CD4-positive, alpha-beta T cell treated with Interleukin-6 at 100 ng/mL for 8 hours (primary cell): ENCODE measurements at places on chromosomes 3 and 15.

- DNase-seq = no peak
Measured at GRCh38 chr3:105246536-105246935, 120.2 kb upstream of the ALCAM start.

DNA sequence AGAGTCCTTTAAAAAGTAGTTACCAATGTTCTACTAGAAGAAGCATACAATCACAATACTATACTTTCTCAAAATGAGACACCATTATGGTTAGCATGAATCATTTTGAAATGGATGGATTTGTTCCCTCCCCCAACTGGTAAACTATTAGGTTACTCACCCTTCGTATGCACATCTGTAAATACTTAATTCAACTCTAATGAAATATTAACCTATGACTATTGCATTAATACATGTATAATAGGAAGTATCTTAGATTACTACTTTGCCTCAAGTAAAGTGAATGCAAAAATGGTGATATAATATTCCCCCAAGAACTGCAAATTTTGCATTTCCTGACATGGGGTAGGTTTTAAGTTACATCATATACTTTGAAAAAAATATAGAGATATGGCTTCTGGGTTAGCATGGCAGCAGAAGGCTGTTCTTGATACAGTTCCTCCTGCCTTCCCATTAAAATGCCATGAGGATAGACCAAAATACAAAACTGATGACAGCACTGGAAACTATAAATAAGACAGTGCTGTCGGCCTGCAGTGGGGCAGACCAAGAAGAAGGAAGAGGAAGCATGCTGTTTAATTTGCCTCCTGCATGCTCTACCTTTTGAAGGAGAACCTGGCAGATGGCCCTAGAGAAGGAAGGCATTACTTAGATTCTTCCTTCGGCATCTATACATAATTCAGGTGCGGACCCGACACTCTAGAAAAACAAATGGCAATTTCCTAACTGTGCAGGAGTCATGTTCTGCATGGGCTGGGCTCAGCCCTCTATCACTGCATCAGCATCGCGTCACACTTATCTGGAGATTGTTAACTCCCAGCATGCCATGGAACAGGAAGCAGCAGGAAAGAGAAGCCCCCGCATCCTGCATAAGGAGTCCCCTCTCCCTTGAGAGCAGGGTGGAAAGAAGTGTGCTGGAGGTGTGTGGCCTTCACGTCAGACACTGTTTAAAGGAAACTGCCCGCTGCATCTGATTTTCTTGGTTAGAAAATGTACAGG is 41.8 kb upstream of the NEO1 start:
- no peak for DNase-seq

DNA sequence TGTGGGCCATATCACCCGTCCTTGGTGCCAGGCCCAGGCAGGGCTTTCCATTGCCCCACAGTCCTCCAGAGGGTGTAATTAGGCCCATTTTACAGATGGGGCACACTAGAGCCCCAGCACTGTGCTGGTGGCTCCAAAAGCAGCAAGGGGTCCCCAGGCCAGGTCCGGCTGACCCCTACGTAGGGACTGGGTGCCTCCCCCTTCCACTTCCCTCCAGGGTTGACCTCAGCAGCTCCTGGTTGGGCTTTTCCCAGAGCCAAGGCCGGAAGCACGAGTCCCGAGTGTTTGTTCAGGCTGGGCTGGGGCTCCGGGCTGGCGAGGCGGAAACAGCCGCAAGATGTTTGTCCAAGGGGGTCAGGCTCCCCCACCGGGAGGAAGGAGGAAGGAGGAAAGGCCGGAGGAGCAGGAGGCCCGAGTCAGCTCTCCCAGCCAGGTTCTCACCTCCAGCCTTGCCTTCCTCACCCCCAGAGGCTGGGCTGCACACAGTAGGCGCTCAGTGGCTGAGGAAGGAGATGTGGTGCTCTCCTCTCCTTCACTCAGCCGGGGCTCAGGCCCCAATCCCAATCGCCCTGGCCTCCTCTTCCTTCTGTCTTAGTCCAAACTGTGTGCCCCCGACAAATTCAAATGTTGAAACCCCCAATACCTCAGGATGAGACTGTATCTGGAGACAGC is 17.1 kb upstream of the PLXND1 start:
- no peak for DNase-seq

GRCh38 chr3:159128628-159129027 is 326.8 kb downstream of the MFSD1 start:
- no peak for DNase-seq

GRCh38 chr3:149965278-149965677 is 5.4 kb downstream of the PFN2 start:
- DNase-seq = no peak

DNA sequence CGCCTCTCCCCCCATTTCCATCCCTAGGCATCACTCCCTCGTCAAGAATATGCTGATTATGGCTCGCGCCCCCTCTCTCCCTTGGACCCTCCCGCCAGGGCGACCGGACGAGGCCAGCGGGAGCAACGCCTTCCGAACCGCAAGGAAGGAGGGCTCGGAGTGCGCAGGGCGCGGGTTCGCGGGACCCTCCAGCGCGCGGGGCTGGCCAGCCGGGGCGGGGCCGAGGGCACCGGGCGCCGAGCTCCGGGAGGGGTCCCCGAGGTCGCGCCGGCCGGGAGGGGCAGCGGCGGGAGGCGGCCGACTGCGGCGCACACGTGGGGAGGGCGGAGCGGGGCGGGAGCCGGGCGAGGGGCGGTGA is 483 bp downstream of the EHD4 start:
- no peak for DNase-seq

DNA sequence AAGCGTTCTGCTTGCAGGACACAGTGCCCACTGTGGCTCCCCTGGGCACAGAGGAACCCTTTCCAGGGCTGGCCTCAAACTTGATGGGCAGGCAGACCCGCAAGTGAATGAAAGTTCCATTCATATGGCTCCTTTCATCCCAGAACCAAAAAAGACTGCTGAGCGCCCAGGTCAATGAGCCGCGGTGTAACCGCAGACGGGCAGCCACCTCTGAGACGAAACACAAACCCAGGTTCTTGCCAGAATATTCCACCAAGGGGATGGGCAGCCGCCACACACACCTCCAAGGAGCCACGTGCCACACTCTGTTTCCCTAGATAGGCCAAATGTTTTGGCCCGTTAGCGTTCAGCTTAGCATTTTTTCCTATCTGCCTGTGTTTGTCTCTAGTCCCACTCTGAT is 82.8 kb upstream of the IGF1R start:
- DNase-seq = no peak

- DNase-seq = no peak
Measured at GRCh38 chr15:54506977-54507524, 528.8 kb downstream of the UNC13C start.

- DNase-seq = peak; percentile 72
Measured at GRCh38 chr15:41772720-41773331, 1.5 kb upstream of the MAPKBP1 start.

DNA sequence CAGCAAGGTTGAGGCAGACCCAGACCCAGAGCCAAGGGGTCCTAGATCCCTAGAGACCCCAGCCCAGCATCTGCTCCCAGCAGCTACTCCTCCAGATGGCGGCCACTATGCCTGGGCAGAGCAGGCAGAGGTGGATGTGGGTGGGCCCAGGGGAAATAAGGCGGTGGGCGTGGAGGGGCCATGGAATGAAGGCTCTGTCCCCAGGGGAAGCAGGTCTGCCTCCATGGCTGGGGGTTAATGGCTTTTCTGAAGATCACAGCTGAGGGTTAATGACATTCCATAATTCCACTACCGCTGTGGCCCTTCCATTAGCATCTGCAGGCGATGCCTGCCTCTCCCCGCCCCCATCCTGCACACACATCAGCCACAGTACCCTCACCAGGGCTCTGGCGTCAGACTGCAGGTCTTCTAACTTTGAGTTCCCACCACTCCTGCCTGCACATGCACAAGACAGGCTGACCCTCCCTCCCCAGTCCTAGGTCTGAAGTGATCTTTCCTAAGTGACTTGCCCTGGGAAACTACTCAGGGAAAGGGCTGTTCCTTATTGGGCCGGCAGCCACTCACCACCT is 41.2 kb downstream of the CCDC33 start:
- no peak for DNase-seq

DNA sequence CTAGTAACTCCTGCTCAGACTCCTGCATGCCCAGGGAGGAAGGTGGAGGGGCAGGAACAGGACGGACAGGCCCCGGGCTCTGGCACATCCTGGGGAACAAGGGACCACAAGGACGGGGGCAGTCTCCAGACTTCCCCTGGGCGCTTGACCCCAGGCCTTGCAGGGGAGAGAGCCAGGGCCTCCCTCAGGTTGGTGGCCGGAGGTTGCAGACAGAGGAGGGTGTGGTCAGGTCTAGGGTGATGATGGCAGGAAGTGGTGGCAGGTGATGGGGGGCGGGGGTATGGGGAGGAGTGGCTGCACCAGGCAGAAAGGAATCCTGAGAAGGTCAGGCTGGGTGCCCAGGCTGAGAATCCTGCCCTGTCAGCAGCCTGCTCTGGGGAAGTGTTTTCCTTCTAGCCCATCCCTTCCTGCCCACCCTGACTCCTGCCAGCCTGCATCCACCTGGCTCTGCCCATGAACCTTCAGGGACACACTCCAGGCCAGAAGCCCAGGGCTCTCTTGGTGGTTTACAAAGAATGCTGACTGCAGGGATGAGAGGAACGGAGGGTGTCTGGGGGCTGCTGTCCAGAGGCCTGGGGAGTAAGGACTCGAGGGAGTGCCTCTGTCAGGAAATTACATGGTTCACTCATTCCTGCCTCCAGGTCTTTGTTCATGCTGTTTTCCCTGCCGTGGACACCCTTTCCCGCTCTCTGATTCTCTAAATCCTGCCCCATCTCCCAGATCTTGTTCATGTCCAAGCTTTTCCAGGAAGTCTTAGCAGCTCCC is 15.8 kb downstream of the LOXL1 start:
- peak; percentile 19 for DNase-seq

DNA sequence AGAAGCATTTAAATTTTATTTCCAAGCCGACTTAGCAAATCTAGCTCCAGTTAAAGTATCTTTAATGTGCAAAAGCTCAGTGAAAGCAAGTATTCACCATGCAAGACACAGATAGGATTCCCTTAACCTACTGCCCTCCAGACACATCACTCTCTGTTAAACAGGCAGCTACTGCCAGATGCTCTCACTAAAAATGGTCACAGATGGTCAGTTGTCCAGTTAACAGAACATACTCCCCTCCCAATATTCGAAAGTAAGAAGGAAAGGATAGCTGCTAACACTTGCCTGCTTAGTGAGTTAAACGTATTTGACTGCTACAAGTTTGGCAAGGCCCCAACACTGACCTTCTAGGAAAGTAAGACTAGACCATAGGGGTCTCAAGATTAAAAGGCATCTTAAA is 73.7 kb downstream of the PRTG start:
- no peak for DNase-seq

- no peak for DNase-seq
Measured at GRCh38 chr15:88792342-88793282, 10.6 kb upstream of the ACAN start.

- no peak for DNase-seq
Measured at GRCh38 chr3:41598402-41599126, 363.3 kb downstream of the ULK4 start.

- peak; percentile 40 for DNase-seq
Measured at GRCh38 chr3:60053526-60054265, 1003.9 kb upstream of the CFAP20DC start.

DNA sequence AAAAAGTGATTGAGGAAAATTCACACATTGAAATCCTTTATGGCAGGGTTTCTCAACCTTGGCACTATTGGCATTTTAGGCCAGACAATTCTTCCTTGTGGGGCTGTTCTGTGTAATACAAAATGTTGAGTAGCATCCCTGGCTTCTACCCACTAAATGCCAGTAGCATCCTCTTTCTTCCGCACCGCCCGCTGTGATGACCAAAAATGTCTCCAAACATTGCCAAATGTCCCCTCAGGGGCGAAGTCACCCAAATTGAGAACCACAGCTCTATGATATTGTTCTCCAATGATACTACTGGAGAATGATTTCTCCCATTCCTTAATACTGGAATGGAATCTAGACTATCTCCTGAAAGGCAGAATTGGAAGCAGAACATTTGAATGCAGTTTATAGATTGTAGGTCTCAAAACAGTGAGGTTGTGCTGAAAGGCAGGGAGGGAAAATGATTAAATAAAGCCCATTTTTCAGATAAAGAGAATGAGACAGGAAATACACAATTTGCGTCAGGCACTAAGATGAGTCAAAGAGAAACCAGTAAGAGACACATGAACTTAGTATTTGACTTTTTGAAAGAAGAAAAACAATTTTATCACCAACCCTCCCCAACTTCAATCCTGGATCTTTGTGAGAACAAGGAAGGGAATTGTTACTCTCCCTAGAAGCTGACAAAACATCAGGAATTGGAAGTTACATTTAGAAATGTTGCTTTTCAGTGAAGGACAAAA is 101.6 kb upstream of the TNIK start:
- no peak for DNase-seq

DNA sequence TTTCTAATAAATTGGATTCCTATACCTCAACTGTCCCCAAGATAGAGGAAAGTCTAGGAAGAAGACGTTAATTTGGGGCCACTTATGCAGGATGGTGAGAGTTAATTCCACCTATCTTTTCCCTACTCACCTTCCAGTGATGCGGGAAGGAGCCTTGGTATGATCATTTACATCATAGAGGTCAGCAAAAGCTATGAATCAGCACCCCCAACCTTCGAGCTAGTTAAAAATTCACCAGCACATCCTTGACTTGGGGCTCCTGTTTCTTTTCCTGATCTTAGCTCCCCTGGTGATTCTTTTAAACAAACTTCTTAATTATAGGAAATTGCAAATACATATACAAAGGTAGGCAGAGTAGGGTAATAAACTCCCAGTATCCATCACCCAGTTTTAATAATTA is 366.6 kb downstream of the SOX2 start:
- no peak for DNase-seq

DNA sequence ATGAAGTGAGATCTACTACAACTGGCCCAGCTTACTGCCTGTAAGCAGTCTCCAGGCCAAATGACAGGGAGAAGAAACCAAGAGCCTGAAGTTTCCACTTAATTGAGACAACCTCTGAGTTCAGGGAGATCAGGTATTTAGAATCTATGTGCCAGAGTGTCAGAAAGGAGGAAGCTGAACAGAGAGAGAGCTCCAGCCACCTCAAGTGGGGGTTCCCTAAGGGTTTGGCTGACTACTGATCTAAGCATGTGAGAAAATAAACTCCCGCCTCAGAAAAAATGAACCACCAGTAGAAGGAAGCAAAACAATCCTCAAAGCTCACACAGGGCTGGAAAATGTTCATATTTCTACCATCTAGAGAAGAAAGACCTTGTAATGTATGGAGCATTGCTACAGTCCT is 25.0 kb downstream of the ADAM10 start:
- no peak for DNase-seq

GRCh38 chr3:33096093-33096868 is 665 bp downstream of the GLB1 start:
- peak; percentile 28 for DNase-seq

DNA sequence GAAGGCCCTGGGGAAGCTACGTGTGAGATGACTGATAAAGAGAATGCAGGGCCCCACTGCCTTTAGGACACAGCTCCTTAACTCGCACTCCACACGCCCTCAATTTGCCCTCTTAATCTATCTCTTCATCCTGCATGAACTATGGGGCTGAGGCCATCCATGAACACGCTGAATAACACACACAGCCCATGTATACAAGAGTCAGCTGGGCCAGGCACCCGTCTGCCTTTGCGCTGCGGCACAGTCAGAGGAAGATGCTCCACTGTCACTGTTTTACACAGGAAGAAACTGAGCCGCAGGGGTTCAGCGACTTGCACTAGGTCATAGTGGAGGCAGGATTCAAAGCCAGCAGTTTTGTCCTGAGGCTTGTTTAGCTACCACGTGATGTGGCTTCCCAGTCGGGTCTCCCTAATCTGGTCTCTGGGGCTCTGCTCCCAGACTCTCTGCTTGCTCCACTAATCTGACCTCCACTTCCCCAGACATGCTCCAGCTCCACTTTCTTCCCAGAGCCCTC is 43.9 kb downstream of the TLE3 start:
- no peak for DNase-seq
